CD4-positive, alpha-beta memory T cell (primary cell): ENCODE measurements at places on chromosomes 6 and 20.

- no peak for DNase-seq
Observed at GRCh38 chr6:32151863-32152768, at the start of gene PRRT1. TSS of gene PRRT1 (minus strand) at chr6:32151939. CDS start at chr6:32151827, 112 bp downstream.

- no peak for DNase-seq
Observed at GRCh38 chr6:132751306-132751705, 6.4 kb downstream of the VNN2 start.

DNA sequence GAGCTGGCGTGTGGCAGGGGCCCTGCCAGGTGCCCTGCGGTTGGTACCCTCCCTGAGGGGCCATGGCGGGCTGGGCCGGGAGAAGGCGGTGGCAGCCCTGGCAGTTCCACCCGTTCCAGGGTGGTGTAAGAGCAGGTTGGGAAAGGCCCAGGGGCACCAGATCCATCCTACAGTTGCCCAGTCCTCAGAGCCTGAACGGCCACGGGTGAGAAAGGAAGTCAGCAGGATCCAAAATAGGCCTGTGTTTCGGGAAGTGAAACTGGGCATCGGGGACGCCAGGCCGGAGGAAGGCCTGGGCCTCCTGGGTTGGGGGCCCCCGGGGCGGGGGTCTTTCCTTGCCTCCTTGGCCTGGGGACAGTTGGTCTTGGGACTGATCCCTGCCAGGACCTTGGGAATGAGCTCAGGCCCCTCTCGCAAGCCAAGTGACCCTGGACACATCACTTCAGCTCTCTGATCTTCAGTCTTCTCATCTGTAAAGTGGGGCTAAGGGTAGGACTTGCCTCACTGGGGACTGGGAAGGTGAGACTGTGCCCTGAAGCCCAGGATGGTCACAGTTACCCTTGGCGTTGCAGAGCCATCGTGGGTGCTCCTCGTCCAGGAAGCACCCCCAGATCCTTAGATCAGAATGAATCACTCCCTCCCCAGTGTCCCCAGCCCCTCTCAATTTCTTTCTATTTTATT lies 18.1 kb upstream of the NOL4L start:
- no peak for DNase-seq

- no peak for DNase-seq
Observed at GRCh38 chr6:112251171-112251875, 3.0 kb downstream of the LAMA4 start.

DNA sequence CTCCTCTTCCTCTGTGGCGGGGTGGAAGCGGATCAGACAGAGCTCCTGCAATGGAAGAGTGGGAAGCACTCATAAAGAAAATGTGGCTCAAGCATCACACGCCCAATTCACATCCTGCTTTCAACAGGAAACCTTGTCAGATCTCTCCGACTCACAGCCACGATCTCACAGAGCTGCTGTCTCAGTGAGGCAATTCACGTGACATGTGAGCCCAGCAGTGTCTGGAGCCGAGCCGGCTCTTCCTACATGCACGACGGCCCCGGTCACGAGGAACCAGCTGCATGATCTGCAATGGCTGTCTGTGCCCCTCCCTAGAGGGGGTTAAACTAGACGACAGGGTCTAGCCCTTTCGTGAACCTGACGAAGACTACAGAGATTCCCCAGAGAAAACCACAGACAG lies 29.5 kb upstream of the TCFL5 start:
- DNase-seq, result peak; percentile 31

DNA sequence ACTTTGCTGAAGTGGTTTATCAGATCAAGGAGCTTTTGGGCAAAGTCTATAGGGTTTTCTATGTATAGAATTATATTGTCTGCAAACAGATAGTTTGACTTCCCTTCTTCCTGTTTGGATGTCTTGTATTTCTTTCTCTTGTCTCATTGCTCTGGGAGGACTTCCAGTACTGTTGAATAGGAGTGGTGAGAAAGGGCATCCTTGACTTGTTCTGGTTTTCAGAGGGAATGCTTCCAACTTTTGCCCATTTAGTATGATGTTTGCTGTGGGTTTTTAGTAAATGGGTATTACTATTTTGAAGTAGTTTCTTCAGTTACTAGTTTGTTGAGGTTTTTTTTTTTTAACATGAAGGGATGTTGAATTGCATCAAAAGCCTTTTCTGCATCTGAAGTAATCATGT lies 36.1 kb downstream of the KCNS1 start:
- no peak for DNase-seq

- no peak for DNase-seq
Observed at GRCh38 chr20:51535674-51536073, 6.8 kb downstream of the NFATC2 start.

- DNase-seq, result no peak
Observed at GRCh38 chr6:150145427-150145826, 2.6 kb downstream of the PPP1R14C start.

DNA sequence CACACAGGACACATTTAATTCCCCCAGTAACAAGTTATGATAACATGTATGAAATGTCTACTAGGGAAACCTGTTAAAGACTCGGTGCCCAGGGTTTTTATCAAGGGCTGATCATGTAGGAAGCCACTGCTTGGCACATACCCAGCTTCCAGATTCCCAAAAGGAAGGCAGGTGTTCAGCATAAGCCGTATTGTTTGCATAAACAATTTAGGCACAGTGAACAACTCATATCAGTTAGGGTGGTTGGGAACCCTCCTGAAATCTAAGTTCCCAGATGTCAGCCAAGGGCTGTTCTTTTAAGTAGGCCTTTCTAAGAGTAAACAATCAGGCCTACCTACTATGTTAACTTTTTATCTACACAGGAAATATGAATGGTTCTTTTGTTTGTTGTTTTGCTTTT lies 74.1 kb downstream of the ASXL1 start:
- no peak for DNase-seq

DNA sequence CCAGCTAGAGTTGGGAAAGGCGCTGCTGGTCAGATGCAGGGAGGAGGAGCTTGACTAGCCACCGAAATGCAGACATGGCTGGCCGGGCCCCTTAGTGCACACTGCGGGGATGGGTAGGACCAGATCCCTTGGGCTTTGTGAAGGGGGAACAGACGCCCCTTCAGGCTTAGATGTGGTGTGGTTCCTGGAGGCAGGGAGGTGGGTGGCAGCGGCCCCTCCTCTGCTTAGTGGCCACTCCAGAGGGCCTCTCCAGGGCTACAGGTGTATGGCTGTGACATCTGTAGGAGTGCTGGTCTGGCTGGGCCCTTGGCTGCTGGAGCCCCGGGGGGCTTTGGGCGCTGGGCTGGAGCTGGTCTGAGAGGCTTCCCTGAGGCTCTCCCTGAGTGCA lies 5.9 kb downstream of the CCND3 start:
- DNase-seq, result no peak

GRCh38 chr6:107491760-107492660 lies 2.1 kb downstream of the SOBP start:
- DNase-seq, result no peak

- no peak for DNase-seq
Observed at GRCh38 chr6:139376604-139377218, 2.3 kb upstream of the CITED2 start.

DNA sequence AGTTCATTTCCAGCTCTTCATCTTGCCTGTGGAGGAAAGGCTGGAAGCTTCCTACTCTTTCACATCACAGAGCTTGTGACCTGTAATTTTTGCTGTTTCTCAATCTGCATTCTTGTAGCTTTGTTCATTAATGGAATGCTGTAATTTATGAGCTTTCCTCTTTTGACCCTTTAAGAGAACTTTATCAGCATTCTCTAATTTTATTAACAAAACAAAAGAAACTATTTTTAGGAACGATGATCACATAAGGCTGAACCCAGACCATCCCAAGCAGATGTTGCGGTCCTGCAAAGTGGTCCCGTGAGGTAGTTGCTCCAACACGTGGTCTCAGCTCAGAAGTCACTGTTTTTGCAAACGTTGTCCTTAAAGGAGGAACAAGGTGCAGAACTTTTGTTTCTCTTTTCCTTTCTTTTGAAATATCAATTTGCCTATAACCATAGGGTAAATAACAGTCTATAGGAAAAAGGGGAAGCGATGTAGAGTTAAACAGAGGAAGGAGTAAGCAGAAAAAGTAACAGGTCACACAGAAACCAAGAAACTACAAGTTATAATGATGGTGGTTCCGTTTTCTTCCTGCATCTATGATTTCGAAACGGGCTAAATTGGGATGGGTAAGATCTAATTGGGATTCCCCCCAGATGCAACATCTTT lies 121.3 kb upstream of the PHACTR1 start:
- DNase-seq, result no peak

GRCh38 chr6:116966675-116967576 lies 89.9 kb downstream of the RFX6 start:
- DNase-seq, result no peak

DNA sequence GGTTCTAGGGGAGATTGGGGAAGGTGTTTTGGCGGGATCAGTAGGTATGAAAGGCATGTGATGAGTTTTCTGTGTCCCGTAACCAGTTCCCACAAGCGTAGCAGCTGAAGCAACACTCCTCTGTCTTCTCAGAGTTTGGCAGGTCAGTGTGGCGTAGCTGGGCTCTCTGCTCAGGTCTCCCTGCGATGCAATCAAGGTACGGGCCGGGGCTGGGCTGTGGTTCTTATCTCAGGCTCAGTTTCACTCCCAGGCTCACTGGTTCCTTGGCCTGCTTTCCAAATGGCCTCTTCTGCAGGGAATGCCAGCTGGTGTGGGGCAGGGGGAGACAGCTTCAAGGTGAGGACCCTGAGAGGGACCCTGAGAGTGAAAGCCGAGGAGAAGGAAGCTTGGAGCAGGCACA lies 280.7 kb downstream of the CDH4 start:
- no peak for DNase-seq

DNA sequence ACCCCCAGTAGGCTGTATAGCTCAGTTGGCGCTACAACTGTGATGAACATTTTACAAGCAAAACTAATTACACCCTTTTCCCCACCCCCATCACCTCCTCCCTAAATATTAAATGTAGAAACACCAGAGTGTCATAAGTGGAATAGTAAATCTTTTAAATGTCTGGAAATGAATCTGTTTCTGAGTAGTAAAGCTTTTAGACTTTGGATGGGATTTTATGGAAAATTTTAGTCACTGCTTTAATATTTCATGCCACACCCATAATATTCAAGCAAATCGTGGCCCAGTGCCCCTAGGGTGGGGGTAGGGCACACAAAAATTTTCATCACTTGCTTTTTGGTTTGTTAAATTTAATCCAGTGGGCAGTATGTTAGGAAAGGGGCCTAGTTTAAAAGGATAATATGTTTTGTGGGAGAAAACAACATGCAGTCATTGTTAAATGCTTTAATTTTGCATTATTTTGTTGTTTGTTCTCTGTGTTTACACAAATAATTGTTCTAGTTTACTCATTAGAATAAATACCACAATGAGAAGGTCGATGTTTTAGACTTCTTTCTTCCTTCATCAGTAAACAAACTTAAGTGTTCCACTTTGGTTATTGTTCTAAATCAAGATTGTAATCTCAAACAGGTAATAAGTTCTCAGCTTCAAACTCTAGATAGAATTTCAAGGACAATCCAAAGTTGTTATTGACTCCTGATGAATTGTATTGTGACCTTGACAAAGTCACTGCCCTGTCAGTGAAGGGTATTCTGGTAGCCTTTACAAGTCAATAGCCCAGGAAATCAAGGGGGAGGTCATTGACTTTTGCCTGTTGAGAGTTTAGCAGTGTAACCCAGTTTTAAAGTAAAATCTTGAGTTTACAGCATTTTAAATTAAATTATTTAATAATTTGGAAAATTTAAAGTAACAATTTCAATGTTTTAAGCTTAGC lies 79.2 kb downstream of the CBFA2T2 start:
- DNase-seq, result no peak

GRCh38 chr20:64246616-64247306 lies 8.8 kb upstream of the PCMTD2 start:
- no peak for DNase-seq

GRCh38 chr6:168196385-168196860 lies 117.4 kb upstream of the FRMD1 start:
- DNase-seq, result no peak
